Thymus (tissue), 14 donors: ENCODE measurements at places on chromosomes 11 and 22. TPM values are rescaled to one million over a fixed set of nuclear protein-coding genes. Genes with fewer than 3 reads are reported as not detected.

DNA sequence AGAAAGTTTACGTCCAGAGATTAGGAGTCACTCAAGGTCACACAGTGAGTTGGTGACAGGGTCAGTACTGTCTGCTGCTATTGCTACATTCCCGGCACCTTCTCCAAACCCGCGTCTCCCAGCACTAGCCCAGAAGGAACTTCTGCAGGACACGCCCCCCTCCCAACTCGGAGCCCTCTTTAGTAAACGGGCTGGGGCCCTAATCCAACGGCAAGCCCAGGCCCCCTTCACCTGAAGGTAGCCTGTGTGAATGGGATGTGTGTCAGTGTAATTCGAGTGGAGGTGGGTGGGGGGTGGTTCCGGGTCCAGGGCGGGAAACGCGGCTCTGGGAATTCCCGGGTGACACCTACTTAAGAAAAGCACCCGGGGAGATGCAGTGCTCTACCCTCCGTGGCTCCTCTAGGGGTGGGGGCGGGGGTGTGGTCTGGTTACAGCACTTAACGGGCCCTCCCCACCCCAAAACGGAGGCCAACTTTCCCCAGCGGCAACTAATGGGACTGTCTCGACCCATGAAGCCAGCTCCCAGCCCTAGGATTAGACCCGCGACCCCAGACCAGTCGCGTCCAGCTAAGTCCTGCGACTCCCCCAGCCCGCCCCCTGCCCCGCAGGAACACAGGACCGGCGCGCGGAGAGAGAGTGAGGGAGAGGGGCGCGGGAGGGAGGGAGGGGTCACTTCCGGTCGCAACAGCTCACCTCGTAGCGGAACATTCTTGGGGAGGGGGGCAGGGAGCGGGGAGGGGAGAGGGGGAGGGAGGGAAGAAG is 468 bp downstream of the PATL1 start:
- no peak for DNase-seq

BLID gene
- total RNA-seq = 0.71 TPM

KDM4E gene
- total RNA-seq = not detected

DNA sequence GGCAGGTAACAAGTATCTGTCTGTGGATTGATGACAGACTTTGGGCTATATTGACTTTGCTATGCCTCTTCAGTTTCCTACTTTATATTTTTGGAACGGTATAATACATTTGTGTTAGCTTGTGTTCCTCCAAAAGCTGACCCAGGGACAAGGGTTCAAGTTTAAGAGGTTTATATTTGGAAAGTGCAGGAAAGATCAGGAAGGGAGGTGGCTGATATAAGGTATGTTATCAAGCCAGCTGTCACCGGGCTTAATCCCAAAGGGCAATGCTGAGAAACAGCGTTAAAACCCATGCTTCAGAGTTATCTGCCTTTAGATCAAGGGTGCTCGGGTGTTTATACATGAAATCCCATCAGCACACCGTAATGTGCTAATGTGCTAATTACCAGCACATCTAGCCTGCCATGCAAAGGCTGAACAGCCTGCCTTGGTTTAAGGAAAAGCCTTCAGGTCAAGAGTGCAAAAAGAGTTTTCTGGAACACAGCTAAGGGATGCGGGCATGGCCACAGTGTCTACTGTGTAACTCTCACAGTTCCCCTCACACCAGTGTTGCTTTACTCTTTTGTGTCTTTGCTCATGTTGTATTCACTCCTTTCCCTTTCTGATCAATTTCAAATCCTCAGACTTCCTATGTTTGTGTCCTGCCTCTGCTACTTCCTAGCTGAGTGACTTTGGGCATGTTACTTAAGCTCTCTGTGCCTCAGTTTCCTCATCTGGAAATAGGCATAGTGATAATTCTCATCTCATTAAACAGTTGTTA is 77.5 kb downstream of the BDNF start:
- no peak for DNase-seq

DNA sequence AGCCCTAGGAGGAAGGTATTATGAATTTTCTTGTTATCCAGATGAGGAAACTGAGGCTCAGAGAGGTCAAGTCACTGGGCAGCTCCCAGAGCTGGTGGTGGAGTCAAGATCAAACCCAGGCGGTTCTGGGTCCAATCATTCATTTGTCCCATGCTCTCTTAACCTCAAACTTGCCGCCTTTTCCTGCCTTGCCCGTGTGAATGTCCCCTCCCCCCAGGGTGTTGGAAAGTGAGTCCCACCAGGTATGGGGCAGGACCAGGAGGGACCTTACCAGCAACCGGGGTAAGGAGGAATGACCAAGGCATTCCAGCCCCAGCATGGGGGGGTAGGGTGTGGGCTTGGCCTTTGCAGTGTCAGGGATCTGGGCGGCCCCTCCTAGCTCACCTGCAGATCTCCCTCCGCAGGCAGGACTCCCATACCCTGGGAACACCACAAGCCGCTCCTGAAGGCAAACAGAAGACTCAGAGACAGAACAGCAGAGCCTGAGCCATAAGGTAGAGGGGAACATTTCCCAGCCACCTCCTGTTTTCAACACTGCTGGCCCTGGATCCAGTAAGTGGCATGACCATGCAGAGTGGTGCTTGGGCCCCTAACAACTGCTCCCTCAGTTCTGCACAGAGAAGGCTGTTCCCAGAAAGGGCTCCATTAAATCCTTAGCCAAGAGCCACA is 41.2 kb upstream of the SYT7 start:
- no peak for DNase-seq

OR52D1 gene
- total RNA-seq = not detected

DNA sequence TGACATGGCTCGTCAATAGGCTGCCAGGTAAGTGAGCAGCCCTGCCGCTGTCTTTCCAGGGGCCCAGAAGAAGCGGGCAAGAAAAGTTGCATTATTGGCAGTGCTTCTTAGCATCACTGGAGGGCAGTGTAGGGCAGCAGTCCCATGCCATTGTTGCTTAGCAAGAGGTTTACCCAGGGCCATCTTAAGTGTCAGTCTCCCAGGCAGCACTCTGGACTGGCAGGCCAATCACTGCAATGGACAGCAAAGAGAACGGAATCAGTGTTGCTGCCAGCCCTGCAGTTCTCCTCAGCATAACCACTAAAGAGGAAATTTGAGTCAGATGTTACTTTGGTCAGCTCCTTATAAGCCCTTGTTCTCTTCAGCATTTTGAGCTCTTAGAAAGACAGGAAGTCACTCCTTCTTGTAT is 13.4 kb upstream of the GRK2 start:
- no peak for DNase-seq

SLC43A3 gene
- 17.8 TPM for total RNA-seq

GRCh38 chr11:12785901-12786300 is 111.7 kb downstream of the TEAD1 start:
- no peak for DNase-seq

MMP12 gene
- total RNA-seq = 10.8 TPM

DDI1 gene
- not detected for total RNA-seq

DNA sequence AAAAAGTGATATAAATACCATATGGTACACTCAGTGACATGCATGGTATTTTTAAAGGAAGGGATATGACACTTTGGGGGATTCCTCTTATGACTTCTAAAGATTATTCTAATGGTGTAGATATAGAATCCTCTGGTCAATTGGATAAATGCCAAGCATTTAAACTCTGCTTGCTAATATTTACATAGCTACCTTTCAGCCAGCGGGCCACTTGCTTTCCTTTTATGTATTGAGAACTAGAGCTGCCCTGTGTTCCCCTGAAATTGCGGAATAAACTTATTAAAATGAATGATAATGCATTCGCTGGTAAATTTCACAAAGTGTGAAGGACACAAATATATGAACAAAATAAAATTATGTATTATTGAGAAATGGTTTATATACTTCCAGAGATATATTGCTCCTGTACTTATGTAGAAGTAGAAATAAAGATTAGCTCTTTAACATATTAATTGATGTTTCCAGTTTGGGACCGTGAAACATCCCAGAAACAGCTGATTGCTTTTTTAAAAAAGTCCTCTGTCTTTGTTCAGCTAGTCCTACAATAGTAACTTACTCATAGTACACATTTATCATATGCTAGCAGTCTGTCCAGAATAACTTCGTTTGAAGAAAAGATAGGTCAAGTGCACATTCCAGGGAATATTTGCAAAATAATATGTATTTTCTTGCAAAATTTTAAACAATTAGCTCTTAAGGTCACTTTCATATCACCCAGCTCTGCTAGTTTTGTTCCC is 40.1 kb upstream of the CARD18 start:
- no peak for DNase-seq

C22orf31 gene
- total RNA-seq = 1.7 TPM

- DNase-seq = no peak
Observed at GRCh38 chr11:110296226-110297075, at the start of gene RDX. TSS of gene RDX (minus strand) at chr11:110296614. CDS start at chr11:110279692, 16,922 bp downstream.

SMTNL1 gene
- total RNA-seq = 0.05 TPM
